ENCODE measurements at places on chromosomes 1 and 21.

DNA sequence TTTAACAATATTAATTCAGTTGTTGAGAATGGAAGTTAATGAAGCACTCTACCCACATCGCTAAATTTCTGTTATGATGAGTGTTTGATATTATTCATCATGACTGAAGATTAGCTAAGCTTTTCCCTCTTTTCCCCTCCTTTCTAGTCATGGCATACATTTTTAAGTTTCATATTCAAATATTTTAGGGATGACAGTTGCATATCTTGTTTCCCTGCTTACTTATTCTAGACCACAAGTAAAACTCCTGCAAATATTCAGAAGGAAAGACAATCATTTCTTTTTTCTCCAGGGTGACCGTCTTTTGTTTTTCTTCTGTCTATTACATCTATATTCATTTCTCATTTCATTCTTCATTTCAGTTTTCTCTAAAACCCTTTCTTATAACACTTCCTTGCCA is 906.0 kb downstream of the ADGRL2 start:
- DNase-seq: no peak

DNA sequence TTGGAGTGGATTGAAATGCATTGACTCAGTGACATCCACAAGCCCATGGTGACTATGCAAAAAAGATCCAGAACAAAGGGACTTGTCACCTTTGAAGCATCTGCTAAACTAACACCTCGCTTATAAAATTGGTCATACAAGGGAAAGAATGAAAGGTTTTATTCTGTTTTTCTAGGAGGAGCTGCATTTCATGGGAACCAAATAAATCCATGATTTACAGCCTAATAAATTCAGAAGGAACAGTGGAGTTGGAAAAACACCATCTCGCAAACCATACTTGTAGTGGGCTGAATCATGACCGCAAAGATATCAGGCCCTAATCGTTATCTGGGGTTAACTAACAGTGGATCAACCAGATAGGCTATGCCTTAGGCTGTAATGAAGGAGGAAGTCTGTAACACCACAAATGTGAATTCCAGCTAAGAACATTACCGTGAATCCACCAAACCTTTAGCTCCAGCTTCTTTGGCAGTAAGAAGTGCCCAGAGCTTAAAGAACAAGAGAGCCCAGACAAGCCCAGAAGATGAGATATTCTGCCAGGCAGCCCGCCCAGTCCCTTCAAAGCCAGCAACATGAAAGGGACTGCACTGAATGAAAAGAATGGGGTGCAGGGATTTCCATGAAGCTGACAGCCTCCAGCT is 27.4 kb downstream of the RSPH1 start:
- DNase-seq: no peak

GRCh38 chr1:15833842-15834405 is 13.6 kb upstream of the SPEN start:
- DNase-seq: no peak

DNA sequence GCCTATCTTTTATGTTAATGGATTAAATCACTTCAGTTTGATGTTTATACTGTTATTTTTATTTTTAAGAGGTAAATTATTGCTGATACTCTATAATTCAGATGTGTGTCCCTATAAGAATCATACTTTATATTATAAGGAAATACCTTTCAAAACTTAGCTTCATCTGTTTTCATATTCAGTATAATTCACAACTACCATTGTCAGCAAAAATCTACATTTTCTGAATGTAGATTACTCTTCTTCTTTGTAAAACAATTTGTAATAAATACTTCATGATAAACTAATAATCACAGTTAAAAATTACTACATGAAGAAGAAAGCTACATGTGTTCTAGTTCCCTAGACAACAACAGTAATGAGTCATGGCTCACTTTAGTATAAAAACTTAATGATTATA is 115.4 kb upstream of the SERTAD4 start:
- no peak for DNase-seq

DNA sequence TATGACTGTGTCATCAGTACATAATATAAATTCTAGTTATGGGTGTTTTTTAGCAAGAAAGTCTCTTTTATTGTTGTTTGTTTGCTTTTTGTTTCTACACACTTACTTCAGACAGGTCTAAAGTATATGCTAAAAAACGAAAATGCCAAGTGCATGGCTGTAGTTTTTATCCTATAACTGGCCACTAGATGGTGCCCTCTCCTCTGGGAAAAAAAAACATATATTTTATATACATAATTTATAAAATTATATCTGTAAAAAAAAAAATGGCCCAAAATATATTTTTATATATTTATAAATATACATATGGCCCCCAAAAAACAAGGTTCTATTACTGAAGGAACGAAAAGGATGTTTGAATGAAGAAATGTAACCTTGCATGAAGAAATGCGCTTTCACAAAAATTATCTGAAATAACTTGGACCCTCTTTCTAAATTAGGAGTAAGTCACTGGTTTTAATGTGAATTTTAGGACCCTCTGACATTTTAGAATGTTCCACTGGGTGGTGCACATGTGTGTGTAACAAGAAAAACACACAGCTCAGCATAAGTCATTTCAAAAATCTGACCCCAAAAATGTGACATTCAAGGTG is 93.5 kb downstream of the TTLL7 start:
- no peak for DNase-seq

DNA sequence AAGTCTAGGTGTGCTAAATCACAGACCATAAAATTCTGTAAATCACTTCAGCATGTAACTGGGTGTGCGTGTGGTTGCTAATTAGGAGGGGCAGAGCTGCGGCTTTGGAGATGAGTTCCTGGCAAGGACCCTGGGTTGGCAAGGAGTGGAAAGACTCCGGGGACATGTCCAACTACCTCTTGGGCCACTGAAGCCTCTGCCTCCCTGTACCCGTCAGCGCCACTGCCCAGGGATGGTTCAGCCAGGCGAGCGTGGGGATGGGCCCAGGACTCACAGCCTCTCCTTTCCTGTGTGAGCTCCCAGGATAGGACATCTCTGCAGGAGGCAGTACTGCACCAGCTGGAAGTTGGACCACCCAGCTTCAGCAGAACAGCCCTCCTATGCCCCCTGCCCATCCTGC is 386.4 kb upstream of the VAMP3 start:
- no peak for DNase-seq

- no peak for DNase-seq
Observed at GRCh38 chr1:43436371-43436770, 17.4 kb downstream of the HYI start.

- DNase-seq: no peak
Observed at GRCh38 chr1:30322859-30323257, 400.5 kb downstream of the MATN1 start.

DNA sequence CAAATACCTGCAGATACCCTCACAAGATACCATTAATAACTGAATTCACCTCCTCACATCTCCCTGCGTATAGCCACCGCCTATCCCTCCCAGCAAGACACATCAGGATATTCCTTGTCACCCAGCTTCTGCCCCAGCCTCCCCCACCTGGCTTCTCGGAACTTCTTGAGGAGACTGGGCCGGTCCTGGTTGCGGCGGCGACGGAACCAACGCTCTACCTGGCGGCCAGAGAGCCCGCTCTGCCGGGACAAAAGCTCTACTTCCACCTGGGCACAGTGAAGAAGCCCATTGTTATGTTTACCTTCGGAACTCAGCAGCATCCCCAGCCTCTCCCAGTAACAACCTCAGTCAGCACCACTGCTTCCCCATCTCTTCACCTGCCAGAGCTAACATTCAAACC is 6.7 kb downstream of the CERS2 start:
- no peak for DNase-seq

- DNase-seq: no peak
Observed at GRCh38 chr1:18972991-18973390, 16.5 kb upstream of the IFFO2 start.

GRCh38 chr1:36511804-36512798 is 29.4 kb upstream of the CSF3R start:
- DNase-seq: no peak

DNA sequence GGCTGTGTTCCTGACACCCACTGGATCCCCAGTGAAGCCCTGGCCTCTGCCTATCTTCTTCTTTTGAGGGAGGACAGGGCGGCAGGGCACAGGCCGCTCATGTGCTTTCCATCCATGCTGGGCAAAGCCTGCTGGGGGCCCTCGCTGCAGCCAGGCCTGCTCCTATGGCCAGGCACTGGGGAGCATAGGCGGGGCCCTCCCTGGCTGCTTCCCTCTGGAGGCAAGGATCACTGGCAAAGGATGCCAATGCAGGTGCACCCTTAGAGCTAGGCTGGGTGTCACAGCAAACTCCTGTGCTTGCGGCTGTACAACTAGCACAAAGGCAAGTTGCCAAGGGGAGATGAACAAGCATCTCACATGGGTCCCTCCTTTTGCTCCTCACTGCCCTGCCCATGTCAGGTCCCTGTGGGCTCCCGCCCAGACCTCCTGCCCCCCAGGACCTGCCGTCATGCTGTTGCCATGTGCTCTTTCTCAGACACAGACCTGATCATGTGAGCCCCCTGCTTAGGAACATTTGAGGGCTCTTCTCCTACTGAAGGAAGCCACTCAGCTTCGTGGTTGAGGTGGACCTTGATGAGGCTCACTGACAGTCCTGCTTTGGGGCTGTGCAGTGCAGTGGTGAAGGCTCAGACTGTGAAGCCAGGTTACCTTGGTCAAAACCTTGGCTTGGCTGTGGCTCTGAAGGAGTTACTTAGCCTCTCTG is 393.6 kb downstream of the PTPRU start:
- no peak for DNase-seq

GRCh38 chr1:86912281-86912900 is 1.5 kb downstream of the SELENOF start:
- DNase-seq: no peak

DNA sequence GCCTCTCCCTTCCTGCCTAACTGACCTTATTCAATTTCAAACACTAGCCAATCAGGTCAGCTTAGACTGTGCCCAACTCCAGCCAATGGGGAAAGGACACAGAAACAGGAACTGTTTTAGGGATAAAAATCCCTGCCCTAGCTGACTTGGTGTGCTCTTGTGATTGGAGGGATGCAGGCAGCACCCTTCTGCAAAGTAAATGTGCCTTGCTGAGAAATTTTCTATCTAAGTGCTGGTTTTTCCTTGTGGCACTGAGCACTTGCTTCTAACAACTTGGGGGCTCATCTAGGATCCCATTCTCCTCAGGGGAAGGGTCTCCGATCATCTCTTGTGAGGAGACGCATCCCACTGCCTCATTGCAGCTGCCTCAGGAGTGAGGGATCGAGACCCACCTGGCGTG is 10.7 kb upstream of the CD2 start:
- DNase-seq: no peak

DNA sequence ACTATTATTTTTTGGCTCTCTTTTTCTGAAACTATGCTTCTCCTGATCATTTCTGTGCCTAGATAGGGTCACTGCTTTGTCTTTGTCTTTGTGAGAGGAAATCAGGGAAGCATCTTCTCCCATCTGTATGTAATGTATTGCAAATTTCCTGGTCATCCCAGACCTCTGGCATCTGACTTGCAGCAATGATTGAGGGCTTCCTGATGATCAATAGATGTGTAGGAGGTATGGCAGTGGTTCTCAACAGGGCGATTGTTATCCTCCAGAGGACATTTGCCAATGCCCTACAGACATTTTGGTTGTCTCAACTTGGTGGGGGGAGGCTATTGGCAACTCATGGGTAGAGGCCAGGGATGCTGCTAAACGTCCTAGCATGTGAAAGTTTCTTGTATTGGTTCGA is 64.7 kb downstream of the RGL1 start:
- DNase-seq: no peak

DNA sequence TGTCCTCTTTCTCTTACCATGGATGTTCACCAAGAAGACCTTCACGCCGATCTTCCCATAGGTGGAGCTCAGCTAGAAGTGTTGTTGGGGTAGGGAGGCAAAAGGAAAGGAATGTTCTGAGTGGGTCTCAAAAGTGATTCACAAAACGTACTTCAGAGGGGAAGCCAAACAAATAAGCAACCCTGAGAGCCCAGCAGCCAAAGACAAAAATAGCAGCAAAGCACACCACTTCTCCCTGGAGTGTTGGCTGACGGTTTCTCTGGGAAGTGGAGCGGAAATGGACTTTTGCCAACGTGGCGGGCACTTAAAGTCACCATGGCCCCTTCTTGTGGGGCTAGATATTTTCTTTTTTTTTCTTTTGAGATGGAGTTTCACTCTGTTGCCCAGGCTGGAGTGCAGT is 23.1 kb downstream of the SLC26A9 start:
- DNase-seq: no peak

DNA sequence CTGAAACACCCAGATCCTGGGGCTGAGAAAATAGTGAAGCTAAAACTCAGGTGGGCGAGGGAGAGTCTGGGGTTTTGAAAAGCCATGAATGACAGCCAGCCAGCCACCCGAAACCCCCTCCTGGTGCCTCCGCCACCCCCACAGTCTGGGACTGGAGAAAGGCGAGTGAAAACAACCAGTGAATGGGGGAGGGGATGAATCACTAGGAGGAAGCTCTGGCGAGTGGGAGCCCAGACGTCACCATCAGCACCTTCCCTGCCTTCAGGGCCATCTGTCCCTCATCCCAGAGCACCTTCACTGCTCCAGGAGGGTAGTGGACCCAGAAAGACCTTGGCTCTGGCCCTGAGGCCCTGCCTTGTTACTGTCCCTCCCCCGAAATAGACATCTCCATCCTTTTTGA is 9.2 kb downstream of the RORC start:
- no peak for DNase-seq

DNA sequence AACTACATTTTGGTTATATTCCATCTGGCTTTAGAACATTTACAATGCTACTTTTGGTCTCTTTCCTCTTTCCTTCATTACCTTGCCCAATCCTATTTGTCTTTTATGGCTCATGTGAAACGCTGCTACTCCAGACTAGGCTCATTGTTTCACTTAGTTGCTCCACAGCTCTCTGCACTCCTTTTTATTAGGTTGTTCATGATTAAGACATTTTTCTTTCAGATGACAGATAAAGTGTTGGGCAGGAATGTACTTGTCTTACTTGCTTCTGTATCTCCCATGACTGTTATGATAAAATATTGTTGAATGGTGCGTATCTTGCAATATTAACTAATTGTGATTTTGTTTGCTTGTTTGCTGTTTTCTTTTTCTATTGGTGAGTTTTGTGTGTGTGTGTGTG is 1532.3 kb downstream of the KCNT2 start:
- no peak for DNase-seq

DNA sequence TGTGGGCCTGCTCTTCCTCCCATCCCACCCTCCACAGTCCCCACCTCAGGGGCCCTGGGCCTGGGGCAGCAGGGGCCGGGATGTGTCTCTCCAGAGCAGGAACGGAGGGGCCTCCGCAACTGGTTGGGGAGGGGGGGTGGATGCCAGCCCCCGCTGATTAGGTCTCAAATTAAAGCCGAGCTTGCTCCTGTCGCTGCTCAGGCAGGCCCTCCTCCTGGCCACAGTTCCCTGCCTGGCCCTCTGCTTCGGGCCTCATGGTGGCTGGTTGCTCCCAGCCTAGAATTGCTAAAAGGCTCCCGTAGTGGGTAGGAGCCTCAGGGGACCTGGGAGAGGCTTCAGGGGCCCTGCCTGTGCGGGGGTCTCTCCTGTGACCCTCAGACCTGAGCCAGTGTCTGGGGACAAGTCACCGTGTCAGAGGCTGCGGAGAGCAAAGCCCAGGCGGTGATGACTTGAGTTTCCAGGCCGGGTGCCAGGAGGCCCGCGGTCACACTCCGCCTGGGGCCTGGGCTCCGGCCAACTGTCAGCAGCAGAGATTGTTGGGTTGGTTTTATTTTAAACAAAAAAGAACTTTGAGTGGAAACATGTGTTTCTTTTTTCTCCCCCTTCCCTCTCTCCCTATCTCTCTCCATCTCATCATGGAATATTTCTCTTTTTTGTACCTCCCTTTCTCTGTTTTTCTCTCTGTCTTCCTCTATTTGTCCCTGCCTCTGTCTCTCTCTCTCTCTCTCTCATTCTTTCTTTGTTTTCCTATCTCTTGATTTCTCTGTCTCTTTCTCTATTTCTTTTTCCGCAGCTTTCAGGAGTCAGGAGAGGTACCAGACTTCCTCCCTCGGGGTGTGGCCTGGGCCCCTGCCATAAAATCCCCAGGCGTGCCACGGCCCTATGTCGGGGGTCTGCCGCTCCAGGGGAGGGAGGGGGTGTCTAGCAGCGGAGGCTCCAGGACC is 20.0 kb upstream of the EPHA2 start:
- DNase-seq: no peak

Data from activated CD4-positive, alpha-beta T cell treated with anti-CD3 and anti-CD28 coated beads, Interleukin-2, amount 50 U/mL, for 1 hour (primary cell).